ENCODE measurements at places on chromosomes 3 and 15.

GRCh38 chr15:70318594-70319465 is 221.1 kb upstream of the TLE3 start:
- DNase-seq, result no peak

GRCh38 chr15:70051948-70052633 is 45.6 kb downstream of the TLE3 start:
- no peak for DNase-seq

- no peak for DNase-seq
These were observed 6.4 kb downstream of the TERC start for GRCh38 chr3:169758359-169758994.

GRCh38 chr3:122219242-122219872 is 35.9 kb downstream of the CASR start:
- DNase-seq, result no peak

GRCh38 chr15:69118089-69118488 is 42.3 kb upstream of the GLCE start:
- no peak for DNase-seq

DNA sequence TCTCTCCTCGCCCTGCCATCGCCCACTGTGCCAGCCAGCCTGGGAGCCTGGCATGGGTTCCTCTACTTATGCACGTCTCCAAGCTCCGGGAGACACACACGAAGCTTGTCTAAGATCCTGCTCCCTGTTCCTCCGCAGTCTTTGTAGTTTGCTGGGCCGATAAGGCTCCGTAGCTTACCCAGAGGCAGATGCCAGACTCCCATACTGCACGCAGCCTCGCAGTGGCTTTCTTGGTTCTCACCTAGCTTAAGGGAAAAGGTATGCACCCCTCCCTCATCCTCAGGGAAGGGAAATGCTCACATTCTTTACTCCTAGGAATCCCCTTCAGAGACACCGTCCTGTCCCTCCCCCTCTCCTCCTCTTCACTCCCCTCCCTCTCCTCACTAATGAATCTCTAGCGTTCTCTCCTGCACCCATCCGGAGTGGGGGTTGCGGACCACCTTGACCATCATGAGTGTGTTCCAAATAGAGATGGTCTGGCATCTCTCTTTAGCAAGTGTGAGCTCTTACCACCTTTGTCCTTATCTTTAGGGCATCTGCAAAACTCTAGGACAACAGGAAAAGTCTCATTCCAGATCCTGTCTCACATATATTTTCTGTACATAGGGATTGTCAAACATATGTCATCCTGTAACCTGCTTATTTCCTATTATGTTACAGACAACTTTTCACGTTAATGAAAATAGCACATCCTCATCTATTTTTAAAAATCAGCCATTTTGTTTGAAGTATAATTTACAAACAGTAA is 56.5 kb downstream of the TMEM266 start:
- no peak for DNase-seq

GRCh38 chr3:31790193-31791089 is 190.6 kb downstream of the OSBPL10 start:
- DNase-seq, result no peak

DNA sequence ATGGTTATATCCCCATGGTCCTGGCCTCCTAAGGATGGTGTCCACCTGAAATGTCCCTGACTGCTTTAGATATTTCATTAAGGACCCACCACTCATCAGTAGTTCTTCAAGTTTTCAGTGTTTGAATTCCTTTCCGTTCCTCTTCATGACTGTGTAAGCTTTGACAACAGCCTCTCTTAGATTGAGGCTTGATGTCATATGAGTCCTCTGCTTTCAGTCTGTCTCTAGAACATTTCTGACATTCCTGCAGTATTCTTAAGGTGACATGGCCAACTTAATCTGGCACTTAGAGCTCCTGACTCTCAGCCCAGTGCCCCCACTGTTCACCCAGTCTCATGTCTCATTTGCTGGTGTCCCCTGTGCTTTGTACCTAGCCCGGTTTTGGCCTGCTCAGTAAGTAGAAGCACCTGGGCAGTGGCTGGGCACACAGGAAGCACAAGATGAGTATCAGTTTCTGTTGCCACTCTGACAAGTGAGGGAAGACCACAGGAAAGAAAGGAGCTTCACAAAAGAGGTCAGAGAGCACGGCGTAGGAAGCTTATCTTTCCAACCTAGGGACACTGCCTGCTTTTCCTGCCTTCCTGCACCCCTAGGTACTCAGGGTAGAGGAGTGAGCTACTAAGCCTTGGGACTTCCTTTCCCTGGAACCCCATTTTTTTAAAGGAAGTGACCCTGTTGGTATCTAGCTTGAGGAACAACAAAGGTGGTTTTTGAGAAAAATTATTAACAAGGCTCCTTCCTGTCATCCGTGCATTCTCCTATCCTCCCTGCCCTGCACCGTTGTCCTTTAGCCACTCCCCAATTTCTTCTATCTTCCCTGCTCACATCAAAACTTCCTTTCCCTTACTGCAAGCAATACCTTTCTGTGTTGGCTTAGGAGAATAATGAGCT is 103.1 kb downstream of the KLHL25 start:
- DNase-seq, result no peak

DNA sequence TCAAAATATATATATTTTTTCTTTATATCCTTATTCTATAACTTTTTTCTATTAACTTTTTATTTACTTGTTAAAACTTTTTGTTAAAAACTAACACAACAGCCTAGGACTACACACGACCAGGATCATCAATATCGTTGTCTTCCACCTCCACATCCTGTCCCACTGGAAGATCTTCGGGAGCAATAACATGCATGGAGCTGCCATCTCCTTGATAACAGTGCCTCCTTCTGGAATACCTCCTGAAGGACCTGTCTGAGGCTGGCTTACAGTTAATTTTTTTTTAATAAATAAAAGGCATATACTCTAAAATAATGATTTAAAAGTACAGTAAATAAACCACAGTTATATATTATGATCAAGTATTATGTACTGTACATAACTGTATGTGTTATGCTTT is 58.9 kb downstream of the SFMBT1 start:
- no peak for DNase-seq

- no peak for DNase-seq
These were observed 42.1 kb upstream of the RARB start for GRCh38 chr3:25385807-25386460.

DNA sequence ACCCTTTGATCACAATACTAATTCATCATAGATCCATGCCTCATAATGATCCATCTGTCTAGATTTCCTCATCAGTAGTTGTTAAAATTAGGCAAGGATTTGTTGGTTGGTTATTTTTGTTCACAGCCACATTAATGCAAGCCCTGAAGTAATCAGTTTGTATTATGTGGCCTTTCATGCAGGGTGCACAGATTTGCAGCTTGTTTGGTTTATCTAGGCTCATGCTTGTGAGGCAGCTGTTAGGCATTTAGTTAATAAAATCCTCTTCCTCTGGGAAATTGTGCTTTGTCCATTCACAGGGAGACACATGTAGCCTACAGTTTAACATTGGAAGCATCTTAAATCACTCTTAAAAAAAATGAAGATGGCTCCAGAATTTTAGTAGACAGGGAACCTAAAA is 162.8 kb upstream of the ZNF385D start:
- no peak for DNase-seq

GRCh38 chr3:58077596-58078285 is 69.5 kb downstream of the FLNB start:
- DNase-seq, result no peak

- no peak for DNase-seq
These were observed 62.5 kb downstream of the POLQ start for GRCh38 chr3:121483290-121483689.

DNA sequence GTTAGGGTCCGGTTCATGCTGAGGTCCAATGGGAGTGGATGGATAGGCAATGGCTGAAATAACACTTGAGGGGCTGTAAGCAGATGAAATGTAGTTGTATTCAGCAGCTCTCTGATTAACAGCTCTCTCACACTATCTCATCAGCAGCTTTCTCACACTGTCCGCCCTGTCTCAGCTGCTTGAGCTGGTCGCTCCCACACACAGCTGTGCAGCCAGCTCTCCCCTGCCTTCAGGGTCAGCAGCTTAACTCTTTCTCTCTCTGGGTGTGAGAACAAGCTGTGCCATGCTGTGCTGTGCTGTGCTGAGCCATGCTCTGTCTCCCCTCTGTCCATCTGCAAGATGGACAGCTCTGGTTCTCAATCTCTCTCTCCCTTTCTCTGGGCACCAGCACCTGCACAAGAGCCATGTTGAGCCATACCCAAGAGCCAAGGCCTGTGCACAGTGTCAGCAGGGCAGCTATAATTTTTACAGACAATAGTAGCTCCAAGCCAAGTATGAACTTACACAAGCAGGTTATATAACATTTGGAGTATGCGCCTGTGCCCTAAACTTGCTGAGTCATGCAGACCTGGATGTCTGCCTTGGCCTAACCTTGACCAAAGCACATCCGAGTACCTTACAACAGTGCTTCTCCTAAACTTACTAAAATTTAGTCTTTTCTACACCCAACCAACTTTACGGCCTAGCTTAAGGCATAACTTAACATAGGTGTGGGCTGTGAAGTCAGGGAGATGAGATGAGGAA is 291.3 kb upstream of the TRIM42 start:
- DNase-seq, result no peak

DNA sequence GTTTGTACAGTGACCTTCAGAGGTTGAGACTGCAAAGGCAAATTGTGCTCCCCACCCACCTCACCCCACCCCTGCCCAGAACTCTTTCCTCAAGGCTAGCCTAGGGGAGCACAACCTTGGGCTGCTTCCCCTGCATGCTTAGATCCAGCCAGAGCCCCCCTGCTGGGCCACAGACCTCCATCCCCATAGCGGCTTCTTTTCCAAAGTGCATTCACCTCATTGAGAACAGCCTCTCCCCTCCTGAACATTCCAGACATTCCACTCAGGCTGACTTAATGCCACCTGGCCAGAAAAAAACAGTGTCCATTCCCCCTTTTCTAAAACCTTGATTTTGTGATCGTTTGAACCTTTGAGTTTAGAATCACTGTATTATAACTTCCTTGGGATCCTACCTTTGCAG is 124.4 kb upstream of the TOPAZ1 start:
- peak; percentile 40 for DNase-seq

- no peak for DNase-seq
These were observed 10.8 kb upstream of the TNFAIP8L3 start for GRCh38 chr15:51105430-51106016.

GRCh38 chr3:182971637-182972036 is 8.7 kb downstream of the DCUN1D1 start:
- DNase-seq, result no peak

GRCh38 chr3:95775486-95776094 is 1038.8 kb upstream of the EPHA6 start:
- no peak for DNase-seq

- no peak for DNase-seq
These were observed 44.6 kb downstream of the CMTM6 start for GRCh38 chr3:32457971-32458471.

- DNase-seq, result no peak
These were observed 47.5 kb upstream of the LIMD1 start for GRCh38 chr3:45546716-45547701.

DNA sequence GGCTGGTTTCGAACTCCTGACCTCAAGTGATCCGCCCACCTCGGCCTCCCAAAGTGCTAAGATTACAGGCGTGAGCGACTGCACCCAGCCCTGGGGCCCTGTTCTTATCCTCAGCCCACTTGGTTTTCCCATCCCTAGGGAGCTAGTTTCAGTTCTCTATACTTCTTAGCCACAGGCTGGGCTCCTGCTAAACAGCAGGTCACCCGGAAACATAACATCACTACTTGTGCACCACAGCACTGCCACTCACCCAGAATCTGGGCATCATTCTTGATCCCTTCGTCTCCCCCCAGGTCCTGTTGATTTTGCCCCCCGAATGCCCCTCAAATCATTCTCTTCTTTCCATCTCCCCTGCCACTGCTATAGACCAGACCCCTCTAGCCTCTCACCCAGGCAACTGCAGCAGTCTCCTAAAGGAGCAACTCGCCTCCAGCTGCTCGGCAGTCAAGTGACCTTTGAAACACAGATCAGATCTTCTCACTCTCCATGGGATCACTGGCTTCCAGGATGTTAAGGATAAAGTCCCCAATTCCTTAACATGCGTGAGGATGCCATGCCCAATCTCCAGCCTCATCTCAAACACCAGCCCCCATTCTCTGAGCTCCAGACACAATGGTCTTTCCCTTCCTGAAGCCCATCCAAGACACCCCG is 5.6 kb upstream of the AP3S2 start:
- no peak for DNase-seq

DNA sequence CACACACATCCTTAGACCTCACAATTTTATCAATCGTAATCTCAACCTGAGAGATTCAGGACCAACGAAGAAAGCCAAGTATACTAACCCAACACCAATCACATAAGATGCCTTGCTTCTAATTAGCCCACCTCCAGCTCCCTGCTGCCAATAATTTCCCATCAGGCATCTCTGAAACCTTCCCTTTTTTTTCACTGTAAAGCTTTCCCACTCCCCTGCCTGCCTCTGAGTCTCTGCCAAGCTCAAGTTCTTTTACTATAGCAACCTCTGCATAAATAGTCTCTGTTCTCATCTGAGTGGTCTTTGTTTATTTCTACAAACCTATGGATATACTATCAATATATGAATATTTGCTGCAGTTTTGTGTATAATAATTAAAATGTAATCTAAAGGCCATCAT is 86.5 kb downstream of the PIK3CB start:
- no peak for DNase-seq

DNA sequence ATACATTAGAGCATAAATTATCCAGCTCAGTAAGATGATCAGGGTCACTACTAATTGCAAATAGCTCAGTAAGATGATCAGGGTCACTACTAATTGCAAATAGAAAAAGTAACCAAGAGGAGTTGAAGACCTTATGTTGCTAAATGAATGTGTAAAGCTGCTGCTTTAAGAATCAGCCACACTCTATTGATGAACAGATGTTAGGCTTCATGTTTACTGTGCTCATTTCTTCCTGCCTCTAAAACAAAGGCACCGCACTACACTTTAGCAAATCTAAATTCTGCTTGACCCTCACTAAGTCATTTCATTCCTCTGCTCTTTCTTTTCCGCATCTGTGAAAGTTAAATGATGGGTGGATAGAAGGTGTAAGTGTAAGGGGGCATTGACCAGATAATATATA is 92.6 kb upstream of the PLSCR4 start:
- DNase-seq, result no peak

- DNase-seq, result no peak
These were observed 51.2 kb downstream of the HACD2 start for GRCh38 chr3:123533554-123534159.

Measured in HuH-7.5 (cell line).